ENCODE measurements at places on chromosomes 13 and 19. TPM values are rescaled to one million over a fixed set of nuclear protein-coding genes. Genes with fewer than 3 reads are reported as not detected.

Gene ZNF529
- total RNA-seq = 14.1 TPM

Gene CADM4
- total RNA-seq = 5.6 TPM

- H3K36me3 ChIP-seq = peaks cover 36% of the 10 kb centered on the region
- no peaks in the 10 kb centered on the region for H3K27me3 ChIP-seq
- peak; percentile 96 for DNase-seq
- H3K4me1 ChIP-seq = peaks cover 13% of the 10 kb centered on the region
- peak overlapping the region; percentile 88 for H3K27ac ChIP-seq
These were observed 441 bp upstream of the ZFP28 start for GRCh38 chr19:56538254-56538760.

GRCh38 chr19:27972291-27973040 is 1240.5 kb downstream of the UQCRFS1 start:
- H3K36me3 ChIP-seq = no peaks in the 10 kb centered on the region
- no peak overlapping the region for H3K4me3 ChIP-seq
- peak overlapping the region; percentile 99 for H3K27ac ChIP-seq
- H3K27me3 ChIP-seq = no peaks in the 10 kb centered on the region
- no peak for DNase-seq

DNA sequence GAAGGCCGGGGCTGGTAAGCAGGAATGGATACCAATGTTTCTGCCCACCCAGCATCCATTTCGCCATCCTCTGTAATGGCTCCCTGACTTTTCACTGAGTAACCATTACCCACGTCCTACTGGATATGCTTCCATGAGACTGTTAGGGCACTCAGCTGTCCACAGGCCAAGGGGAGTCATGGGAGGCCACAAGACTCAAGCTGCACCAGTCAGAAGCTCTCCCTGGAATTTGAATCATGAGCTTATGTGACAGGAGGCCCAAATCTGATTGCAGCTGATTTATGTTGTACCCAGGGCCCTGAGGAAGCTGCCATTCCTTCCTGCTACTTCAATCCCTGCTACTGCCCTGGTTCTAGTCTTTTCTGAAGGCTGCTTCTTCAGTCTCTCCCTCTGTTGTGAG is 28.3 kb downstream of the DEDD2 start:
- H3K4me1 ChIP-seq = peaks cover 10% of the 10 kb centered on the region
- no peak overlapping the region for H3K27ac ChIP-seq
- peaks cover 20% of the 10 kb centered on the region for H3K27me3 ChIP-seq
- H3K4me3 ChIP-seq = no peak overlapping the region
- H3K36me3 ChIP-seq = peaks cover 3% of the 10 kb centered on the region
